HFFc6 (cell line): ENCODE measurements at places on chromosomes 11 and 22. TPM values are rescaled to one million over a fixed set of nuclear protein-coding genes. Genes with fewer than 3 reads are reported as not detected.

DNA sequence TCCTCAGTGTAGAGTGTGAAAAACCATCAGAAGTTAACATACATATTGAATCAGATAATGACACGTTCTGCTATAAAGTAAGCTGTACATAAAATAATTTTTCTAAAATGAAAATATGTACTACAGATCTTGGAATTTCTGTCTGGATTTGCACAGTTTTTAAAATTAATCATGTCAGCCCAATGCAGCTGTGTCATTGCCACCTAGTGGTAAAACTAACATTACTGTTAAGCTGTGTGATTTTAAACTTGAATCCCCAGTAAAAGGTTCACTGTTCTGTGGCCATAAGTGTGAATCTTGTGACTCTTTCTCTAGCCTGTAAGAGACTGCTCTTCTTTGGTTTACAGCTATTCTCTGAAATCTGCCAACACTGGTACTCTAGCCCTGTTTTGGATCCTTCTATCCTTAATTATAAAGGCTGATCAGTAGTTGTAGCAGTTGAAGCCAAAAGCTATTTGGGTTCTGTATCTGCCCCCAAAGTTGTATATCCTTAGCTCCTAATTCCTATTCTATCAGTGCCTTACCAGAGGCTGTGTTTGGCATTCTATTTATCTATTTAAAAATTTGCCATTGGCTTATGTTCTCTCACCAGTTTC is 4.0 kb downstream of the JRKL start:
- peak; percentile 59 for DNase-seq
- H3K27me3 ChIP-seq: no peaks in the 10 kb centered on the region; the same call in 1 of the 2 replicates
- H3K27ac ChIP-seq: no peak overlapping the region; the same call in 1 of the 2 replicates
- H3K4me3 ChIP-seq: no peak overlapping the region
- H3K4me1 ChIP-seq: peaks cover 43% of the 10 kb centered on the region

DNA sequence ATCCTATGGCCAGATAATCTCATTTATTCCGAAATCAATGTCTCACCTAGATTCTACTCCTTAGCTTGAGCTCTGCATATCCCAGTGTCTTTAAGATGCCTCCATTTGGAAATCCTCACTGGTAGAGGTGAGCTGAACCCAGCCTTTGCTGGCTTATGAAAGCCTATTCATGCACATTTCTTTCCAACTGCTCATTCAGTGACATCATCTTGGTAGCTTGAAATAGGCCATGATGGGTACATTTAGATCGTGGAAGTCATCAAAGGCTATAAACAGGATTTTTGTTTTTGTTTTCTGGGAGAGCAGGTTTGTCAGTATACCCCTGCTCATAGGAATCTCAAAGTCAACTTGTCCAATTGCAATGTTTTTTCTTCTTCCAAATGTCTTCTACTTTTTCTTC is 6.0 kb downstream of the NXPE1 start:
- no peaks in the 10 kb centered on the region for H3K27me3 ChIP-seq
- H3K4me3 ChIP-seq: no peak overlapping the region
- H3K27ac ChIP-seq: no peak overlapping the region
- DNase-seq: no peak
- no peaks in the 10 kb centered on the region for H3K36me3 ChIP-seq
- no peaks in the 10 kb centered on the region for H3K4me1 ChIP-seq

GRCh38 chr11:125272821-125273220 is 108.3 kb downstream of the PKNOX2 start:
- peaks cover 17% of the 10 kb centered on the region for H3K27me3 ChIP-seq
- H3K4me1 ChIP-seq: peaks cover 20% of the 10 kb centered on the region; the same call in 1 of the 2 replicates
- H3K4me3 ChIP-seq: no peak overlapping the region
- H3K27ac ChIP-seq: no peak overlapping the region

The TMEM258 gene
- total RNA-seq: 143 to 162 TPM (median 161 TPM) in 3 replicates

- H3K27ac ChIP-seq: no peak overlapping the region
- no peak overlapping the region for H3K4me3 ChIP-seq
- peak; percentile 11 for DNase-seq
- no peaks in the 10 kb centered on the region for H3K27me3 ChIP-seq
- H3K4me1 ChIP-seq: peaks cover 22% of the 10 kb centered on the region; the same call in 1 of the 2 replicates
Measured at GRCh38 chr11:34086554-34087283, 18.7 kb upstream of the NAT10 start.

The ANO5 gene
- total RNA-seq: not detected in 3 replicates

The ART1 gene
- not detected in 3 replicates for total RNA-seq
